NK-92 treated with Interleukin-12 subunit alpha and Interleukin-12 subunit beta, amount 100 ng/mL, for 24 hours (cell line): ENCODE measurements at places on chromosomes 12 and 14.

DNA sequence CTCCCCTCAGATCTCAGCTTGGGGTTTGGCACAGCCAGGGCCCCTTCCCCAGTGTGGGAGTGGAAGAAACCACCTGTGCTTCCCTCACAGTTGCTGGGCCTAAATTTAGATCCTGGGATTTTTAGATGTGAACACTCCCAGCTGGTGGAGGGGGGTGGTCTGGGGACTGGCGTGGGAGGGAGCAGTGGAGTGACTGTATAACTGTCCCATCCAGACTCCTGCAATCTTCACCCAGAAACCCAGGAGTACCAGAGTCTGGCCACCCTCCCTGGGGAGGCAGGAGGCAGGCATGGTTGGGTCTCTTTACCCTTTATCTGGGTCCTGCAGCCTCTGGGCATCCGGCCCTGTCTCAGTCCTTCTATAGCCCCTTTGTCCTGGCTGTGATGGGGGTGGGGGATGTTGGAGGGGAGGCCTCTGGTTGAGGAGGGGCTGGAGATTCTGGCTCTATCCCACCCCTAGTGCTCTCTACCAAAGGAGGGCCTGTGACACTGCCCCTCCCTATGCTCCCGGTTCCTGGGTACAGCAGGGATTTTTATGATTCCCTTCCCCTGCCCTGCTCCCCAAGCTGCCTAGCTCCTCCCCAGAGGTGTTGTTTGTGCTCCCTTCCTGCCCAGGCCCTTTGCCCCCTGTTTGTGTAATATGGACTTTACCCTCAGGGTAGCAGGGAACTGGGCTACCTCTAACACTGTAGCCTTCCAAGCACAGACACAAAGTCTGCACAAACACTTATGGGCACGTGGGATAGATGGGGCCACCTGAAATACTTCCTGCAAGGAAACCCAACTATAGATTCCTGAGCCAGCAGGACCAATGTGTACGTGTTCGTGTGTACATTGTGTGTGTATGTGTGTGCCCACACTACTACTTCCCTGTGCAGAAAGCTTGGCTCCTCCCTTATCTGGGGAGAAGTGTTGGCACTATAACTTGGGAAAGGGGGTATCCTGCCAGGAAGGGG, 1.7 kb downstream of the ERBB3 start:
- no peak for DNase-seq

DNA sequence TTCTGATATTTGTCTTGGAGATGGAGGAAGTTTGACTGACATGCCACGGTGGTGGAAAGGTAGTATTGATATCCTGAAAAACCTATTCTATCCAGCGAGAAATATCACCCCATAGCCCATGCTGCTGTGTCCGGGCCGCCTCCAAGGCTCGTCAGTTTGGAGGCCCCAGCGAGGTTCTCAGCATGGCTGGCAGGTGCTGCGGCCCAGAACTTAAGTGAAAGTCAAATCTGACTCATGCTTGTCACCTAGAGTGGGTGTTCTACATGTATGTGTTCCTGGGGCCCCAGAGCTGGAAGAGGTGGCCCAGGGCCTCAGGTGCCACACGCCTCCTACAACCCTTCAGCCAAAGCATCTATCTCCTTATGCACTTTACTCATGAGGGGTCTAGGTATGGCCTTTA, 92.9 kb downstream of the GCH1 start:
- no peak for DNase-seq

- no peak for DNase-seq
Observed at GRCh38 chr12:115941362-115941761, 336.1 kb downstream of the MED13L start.

DNA sequence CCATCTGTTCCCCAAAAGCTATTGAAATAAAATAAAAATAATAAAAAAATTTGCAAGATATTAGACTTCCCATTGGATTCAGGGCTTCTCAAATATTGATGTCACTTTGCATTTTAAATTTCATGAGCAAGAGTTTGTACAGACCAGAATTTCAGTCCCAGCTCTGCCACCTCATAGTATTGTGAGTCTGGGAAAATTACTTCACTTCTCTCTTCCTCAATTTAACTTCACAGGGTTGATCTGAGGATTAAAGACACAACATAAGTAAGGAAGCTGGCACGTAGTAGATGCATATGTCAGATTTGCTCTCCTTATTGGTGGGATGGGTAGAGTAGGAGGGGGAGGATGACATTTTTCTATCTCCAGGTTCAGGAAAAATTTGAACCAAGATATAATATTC, 32.8 kb downstream of the COX8C start:
- no peak for DNase-seq

DNA sequence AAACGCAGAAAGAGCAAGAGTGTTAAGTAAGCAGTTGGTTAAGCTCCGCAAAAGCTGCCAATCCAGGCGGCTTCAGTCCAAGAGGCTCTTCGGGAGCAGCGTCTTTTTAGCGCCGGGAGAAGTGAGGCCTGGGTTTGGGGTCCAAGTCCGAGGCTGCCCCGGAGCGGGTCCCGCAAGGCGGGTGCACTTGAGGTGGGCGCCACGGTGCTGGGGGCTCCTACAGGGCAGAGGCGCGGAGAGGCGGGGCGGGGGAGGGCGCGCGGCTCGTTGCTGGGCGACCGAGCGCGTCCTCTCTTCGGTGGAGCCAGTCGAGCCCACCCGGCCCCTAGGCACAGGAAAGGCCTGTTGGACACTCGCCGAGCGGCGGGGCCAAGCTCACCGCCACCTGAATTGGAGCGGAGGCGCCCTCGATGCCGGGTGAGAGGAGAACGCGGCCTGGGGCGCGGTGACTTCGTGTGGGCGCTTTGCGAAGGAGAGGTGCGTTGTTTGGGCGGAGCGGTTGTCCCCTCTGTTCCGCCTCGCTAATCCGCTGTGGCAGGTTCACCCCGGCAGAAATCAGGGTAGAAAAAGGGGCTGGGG, 15.6 kb downstream of the TTC6 start:
- no peak for DNase-seq

GRCh38 chr12:13275241-13276085, 78.9 kb downstream of the EMP1 start:
- no peak for DNase-seq
